ENCODE measurements at places on chromosomes 2 and 18.

DNA sequence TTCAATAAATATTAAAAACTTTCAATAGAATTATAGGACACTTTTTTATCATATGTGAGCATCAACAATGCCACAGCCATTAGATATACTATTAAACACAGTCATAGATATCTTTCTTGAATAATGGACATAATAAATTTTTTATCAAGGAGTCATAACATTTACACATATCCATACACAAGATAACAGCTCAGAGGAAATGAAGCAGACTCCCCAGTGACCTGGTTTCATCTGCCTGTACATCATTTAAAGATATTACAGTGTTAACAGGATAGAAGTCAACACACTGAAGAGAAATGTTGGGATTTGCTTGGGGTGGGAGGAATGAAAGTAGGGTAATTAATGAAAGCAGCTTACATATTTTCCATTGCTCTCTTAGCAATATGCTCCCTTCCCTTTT lies 5.1 kb downstream of the SCG2 start:
- no peak for DNase-seq

- DNase-seq, result peak; percentile 27
Measured at GRCh38 chr2:85707304-85707703, 13.1 kb downstream of the GNLY start.

DNA sequence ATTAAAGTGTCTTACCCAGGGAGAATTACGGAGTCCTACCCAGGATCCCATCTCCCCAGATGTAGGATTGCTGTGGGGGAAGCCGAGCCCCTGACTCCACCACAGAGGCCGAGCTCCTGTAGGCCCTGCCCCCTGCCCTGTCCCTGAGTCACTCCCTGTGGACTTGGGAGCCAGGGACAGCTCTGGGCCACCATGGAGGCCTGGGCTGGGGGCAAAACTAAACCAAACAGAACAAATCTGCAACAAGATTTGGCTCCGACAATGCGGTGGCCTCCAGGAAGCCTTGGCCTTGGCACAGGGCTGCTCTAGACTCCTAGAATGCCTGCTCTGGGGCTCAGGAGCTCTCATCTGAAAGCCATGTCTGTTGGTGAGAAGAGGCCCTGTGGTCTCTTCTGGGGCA lies 99.3 kb upstream of the PXDN start:
- DNase-seq, result no peak

DNA sequence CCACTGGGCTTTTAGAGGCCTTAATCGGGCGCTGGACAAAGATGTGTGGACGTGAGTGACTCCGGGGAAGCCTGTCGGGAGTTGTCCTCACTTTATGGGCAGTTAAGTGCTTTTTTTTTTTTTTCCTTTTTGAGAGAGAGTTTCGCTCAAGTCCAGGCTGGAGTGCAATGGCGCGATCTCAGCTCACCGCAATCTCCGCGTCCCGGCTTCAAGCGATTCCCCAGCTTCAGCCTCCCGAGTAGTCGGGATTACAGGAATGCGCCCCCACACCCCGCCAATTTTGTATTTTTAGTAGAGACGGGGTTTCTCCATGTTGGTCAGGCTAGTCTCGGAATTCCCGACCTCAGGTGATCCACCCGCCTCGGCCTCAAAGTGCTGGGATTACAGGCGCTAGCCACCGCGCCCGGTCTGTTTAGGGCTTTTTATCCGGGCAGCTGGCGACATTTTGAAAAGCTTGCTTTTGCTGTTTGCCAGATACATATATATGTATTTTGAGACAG lies 1.5 kb downstream of the MSH6 start:
- DNase-seq, result no peak

GRCh38 chr2:200373973-200374416 lies 67.5 kb downstream of the SPATS2L start:
- no peak for DNase-seq

DNA sequence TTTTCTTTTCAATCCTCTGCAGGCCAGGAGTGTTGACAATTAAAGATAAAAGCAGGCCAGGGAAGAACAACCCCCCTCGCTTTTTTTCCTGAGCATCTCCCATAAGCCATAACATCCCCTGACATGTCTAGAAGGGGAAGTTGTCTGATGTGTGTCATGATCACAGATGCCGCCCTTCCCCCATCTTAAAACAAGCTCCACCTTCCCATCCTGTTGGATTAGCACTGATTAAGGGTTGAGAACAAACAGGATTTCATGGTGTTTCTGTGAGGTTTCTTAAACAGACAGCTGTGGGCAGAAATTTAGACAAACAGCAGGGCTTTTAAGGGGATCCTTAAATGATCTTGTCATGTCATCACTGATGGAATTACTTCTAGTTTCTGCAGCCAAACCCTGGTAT lies 59.4 kb upstream of the UPP2 start:
- no peak for DNase-seq

- no peak for DNase-seq
Measured at GRCh38 chr2:103159018-103159417, 397.2 kb downstream of the TMEM182 start.

All from stimulated activated CD8-positive, alpha-beta memory T cell treated with anti-CD3 and anti-CD28 coated beads, Interleukin-4, amount 100 ng/mL, for 1 hour (primary cell).